Activated T-cell treated with anti-CD3 and anti-CD28 coated beads for 1 hour (primary cell): ENCODE measurements at places on chromosomes 12 and 14.

- no peak for DNase-seq
These were observed 17.8 kb downstream of the RASSF8 start for GRCh38 chr12:25976289-25976688.

DNA sequence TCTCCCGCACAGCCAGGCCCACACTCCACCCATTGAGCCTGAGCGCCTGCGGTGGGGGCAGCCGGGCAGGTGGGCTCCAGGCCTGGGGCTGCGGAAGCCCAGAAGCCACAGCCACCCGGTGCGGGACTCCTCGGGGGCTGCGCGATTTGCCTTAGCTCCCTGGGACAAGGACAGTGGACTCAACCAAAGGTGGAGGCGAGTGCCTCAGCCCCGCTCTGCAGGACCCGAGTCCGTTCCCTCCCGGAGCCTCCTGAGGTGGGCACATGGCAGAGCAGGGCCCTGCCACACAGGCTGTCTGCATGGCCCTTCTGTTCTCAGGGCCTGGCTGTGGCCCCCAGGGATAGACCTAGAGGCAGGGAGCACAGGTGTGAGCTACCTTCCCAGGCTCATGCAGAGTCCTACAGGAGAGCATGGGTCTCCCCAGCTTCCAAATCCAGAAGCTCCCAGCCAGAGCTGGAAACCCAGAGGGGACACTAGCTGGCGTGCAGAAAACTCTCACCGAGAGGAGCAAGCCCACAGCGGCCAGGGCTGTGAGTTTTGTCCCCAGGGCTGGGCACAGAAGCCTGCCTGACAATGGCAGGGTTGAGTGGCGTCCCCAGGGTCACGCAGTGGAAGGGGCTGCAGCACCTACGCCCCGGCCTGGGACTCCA is 22.2 kb upstream of the LRTM2 start:
- DNase-seq, result no peak

DNA sequence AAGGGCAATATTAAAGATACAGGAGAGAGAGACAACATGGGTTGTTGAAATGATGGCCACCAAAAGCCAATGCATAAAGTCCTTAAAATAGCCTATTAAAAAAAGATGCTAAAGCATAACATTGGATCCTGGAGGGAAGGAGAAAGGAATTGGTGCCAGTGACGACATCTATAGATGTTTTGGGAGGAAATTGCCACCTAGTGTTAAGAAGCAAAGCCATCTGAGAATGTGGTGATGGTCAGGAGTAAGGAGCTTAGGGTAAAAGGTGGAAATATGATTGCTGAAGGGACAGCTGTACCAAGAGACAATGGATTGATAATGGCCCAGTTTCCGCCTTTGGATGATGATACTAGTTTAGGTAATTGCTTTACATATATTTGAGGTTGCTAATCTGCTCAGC is 85.1 kb downstream of the TMEM30B start:
- DNase-seq, result no peak

DNA sequence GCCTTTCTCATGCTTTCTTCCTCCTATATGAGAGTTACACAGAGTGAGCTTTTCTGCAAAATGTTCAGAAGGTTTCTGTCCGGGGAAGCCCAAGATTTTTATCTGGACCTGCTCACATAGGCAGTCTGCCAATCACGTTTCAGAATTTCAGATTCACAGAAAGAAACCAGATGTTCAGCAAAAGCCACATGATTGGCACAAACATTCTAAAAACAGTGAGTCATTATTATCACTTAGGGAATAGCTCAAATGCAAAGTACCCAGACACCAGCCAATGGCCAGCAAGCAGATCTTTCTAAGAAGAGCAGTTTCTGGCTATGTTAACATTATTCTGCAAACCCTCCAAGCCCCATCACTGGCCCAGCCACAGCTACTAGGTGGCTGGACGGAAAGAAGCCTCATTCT is 1558.5 kb upstream of the TMEM132C start:
- DNase-seq, result no peak

- no peak for DNase-seq
These were observed 13.3 kb downstream of the SART3 start for GRCh38 chr12:108547686-108548085.

DNA sequence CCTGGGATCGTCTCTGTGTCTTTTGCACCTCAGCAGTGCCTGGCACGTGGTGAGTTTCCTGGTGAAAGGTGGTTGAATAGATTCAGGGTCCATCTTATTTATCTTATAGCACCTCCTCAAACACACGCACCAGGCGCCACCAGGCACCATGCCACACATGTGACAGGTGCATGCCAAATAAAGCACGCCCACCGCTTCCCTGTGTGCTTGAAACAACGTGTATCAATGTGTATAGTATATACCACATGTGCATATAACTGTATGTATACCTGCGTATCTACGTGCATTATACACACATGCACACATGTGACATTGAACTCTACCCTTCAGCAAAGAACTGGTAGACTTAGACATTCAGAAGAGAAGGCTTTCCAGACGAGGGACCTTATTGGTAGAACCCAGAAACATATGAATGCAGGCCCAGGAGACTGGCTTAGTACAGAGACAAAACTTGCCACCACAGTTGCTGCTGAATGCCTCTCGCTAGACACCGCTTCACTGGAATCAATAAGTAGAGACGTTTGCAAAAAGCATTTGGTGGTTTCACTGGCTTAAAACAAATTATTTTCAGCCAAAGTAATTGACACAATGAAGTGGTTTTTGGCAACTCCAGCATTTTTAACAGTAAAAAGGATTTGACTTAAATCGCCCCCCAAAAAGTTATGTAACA is 10.0 kb downstream of the EML1 start:
- DNase-seq, result no peak

GRCh38 chr14:68546839-68547238 is 246.0 kb downstream of the ZFP36L1 start:
- no peak for DNase-seq

- DNase-seq, result no peak
These were observed 128.7 kb downstream of the TMX1 start for GRCh38 chr14:51368721-51369163.

DNA sequence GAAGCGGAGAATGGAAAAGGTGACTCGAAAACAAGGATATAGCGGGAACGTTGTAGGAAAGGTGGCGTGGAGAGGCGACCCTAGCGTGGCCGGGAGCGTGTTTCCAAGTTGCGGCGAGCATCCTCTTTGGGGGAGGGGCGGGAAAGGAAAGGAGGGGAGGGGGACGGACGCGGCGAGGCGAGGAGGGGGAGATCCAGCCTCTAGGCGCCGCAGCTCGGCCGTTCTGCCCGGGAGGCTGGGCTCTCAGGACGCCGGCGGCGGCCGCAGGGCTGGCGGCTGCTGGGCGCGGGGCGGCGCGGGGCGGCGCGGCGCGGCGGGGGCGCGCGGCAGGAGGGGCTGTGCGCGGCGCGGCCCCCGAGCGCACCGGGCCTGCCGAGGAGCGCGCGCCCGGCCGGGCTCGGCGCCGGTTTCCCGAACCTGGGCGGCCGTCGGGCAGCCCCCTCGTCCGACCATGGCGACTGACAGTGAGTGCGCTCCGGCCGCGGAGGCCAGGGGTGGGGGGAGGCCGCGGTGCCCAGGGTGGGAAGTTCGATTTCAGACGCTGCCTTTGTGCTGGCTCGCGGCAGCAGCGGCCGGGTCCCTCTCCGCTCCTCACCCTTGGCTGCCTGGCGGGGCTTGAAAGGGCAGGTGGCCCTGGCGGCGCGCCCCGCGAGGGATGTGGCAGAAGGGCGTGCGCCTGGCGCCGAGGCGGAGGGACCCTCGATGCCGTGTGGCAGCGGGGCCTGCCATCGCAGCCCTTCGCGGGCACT is 50.3 kb downstream of the SNAPC1 start:
- no peak for DNase-seq

DNA sequence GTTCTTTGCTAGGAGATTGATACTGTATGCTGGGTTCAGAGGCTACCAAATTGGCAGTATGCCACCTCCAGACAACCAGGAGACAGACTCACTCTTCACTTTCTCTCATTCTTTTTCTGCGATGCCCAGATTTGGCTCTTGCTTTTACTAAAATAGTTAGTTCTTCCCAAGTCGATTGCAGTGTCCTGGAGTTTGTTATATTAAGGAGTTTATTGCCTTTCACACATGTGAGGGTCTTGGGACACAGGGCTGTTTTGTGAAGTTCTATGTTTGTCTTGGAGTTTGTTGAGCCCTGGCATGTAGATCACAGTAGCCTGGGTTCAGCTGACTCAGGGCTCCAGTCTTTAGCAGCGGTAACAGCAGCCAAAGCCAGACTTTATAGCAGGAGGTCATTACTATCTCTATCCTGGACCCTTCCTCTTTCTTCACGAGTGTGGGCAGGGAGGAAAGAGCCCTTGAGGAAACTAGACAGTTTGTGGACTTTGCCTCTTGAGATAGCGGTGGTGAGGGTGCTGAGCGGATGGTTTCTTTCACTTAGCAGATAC is 1.6 kb downstream of the MLEC start:
- no peak for DNase-seq

GRCh38 chr12:114935658-114936057 is 251.7 kb upstream of the TBX3 start:
- no peak for DNase-seq

GRCh38 chr12:115095073-115095748 is 411.2 kb upstream of the TBX3 start:
- no peak for DNase-seq

- no peak for DNase-seq
These were observed 23.0 kb downstream of the EVL start for GRCh38 chr14:100088226-100088625.

DNA sequence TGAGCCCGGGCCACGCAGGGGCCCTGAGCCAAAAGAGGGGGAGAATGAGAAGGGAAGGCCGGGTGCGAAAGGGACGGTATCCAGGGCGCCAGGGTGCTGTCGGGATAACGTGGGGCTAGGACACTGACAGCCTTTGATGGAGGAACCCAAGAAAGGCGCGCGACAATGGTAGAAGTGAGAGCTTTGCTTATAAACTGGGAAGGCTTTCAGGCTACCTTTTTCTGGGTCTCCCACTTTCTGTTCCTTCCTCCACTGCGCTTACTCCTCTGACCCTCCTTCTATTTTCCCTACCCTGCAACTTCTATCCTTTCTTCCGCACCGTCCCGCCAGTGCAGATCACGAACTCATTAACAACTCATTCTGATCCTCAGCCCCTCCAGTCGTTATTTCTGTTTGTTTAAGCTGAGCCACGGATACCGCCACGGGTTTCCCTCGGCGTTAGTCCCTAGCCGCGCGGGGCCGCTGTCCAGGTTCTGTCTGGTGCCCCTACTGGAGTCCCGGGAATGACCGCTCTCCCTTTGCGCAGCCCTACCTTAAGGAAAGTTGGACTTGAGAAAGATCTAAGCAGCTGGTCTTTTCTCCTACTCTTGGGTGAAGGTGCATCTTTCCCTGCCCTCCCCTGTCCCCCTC is 3.0 kb downstream of the SSTR1 start:
- no peak for DNase-seq

DNA sequence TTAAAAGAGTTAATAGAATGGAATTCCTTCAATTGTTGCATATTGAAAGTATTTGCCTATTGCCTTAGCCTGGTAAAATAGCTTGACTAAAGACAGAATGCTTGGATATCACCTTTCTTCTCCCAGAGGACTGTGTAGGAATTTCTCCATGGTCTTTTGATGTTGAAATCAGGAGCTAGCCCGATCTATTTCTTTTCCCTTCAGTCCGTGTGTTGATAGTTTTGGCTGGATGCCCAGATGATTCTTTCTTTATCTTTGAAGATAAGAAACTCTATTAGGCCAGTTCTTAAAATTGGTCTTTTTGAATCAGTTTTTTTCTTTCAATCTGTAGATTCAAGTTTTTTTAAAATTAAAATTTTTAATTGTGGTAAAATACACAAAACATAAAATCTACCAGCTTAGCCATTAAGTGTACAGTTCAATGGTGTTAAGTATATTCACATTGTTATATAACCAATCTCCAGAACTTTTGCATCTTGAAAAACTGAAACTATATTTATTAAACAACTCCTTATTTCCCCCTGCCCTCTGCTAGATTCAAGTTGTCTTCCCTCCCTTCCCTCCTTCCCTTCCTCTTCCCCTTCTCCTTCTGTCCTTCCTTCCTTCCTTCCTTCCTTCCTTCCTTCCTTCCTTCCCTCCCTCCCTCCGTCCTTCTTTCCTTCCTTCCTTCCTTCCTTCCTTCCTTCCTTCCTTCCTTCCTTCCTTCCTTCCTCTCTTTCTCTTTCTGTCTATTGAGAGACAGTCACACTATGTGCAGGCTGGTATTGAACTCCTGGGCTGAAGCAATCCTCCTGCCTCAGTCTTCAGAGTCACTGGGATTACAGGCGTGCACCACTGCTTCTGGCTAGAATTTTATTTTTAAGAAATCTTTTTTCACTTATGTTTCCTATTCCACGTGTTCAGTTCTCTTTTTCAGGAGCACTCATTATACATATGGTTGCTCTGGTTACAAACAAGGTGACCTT is 10.1 kb downstream of the LACRT start:
- no peak for DNase-seq
